ENCODE measurements at places on chromosomes 16 and 17. TPM values are rescaled to one million over a fixed set of nuclear protein-coding genes. Genes with fewer than 3 reads are reported as not detected.

Gene CLEC19A
- total RNA-seq: not detected

Gene TBC1D3B
- total RNA-seq: 1.8 TPM

Gene DPEP1
- total RNA-seq: under 0.01 TPM

Gene CUEDC1
- 9.4 TPM for total RNA-seq

Gene TNFRSF17
- 0.12 TPM for total RNA-seq

Gene SEPTIN12
- not detected for total RNA-seq

Gene PPP1R9B
- 54.1 TPM for total RNA-seq

Gene TMEM204
- 19.0 TPM for total RNA-seq

Gene TP53TG3C
- not detected for total RNA-seq

Gene EPX
- total RNA-seq: not detected

All from smooth muscle cell of the coronary artery (primary cell).